ENCODE measurements at places on chromosomes 6 and 20.

DNA sequence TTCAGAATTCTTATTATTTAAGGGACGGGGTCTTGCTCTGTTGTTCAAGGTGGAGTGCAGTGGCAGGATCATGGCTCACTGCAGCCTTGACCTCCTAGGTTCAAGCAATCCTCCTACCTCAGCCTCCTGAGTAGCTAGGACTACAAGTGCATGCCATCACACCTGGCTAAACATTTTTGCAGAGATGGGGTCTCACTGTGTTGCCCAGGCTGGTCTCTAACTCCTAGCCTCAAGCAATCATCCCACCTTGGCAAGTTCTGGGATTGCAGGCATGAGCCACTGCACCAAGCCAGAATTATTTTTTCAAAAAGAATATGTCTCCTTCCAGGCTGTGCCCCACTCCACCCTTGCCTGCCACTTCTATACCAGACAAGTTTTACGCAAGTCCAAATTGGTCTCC lies 190.1 kb upstream of the SUPT3H start:
- H3K4me3 ChIP-seq, result no peak overlapping the region
- no peak overlapping the region for H3K27ac ChIP-seq
- H3K27me3 ChIP-seq, result no peaks in the 10 kb centered on the region
- DNase-seq, result no peak

DNA sequence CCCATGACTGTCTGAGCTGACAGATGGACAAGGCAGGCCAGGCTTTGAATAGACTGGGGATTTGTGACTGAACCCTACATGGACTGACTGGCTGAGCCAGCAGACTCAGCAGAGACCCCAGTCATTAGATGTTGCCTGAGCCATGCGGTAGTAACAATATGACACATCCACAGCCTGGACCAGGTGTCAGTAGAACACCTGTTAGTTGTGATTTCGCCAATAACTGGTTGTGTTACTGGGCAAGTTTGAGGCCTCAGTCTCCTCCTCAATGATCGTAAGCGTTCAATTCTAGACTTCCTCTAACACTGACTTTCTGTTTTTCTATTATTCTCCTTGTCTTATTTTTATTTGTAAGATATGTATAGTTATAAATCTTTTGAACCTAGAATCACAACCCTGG lies 311.9 kb upstream of the MAP3K7 start:
- DNase-seq, result no peak
- no peak overlapping the region for H3K4me3 ChIP-seq

DNA sequence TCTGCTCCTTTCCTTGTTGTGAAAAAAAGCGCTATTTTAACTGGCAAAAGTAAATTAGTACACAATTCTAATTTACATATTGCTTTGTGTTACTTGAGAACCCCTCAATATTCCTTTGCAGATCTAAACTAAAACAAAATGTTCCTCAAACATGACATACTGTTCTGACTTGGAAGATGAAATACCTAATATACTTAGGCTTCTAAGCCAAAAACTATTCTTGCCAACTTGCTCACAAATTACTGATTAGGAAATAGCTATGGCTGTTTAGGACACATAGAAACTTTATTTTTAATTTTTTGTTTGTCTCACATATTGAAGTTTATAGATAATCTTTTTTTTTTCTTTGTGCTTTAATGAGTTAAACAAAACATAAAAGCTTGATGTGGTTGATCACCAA lies 542.2 kb downstream of the GRIK2 start:
- H3K4me3 ChIP-seq, result no peak overlapping the region
- H3K27me3 ChIP-seq, result no peaks in the 10 kb centered on the region
- H3K4me1 ChIP-seq, result no peaks in the 10 kb centered on the region
- no peak overlapping the region for H3K27ac ChIP-seq
- no peaks in the 10 kb centered on the region for H3K36me3 ChIP-seq

DNA sequence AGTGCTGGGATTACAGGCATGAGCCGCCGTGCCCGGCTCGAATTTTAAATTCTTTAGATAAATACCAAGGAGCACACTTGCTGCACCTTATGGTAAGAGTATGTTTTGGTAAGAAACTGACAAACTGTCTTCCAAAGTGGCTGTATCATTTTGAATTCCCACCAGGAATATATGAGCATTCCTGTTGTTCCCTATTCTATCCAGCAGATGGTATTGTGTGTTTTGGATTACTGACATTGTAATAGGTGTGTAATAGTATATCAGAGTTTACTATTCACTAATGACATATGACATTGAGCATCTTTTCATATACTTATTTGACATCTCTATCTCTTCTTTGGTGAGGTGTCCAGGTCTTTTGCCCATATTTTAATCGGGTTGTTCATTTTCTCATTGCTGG lies 40.5 kb downstream of the TGM6 start:
- no peaks in the 10 kb centered on the region for H3K36me3 ChIP-seq
- no peaks in the 10 kb centered on the region for H3K4me1 ChIP-seq
- H3K27ac ChIP-seq, result no peak overlapping the region
- DNase-seq, result no peak
- no peaks in the 10 kb centered on the region for H3K27me3 ChIP-seq

- H3K4me1 ChIP-seq, result no peaks in the 10 kb centered on the region
- H3K4me3 ChIP-seq, result no peak overlapping the region
- H3K27me3 ChIP-seq, result no peaks in the 10 kb centered on the region
- no peak for DNase-seq
These were observed 17.8 kb upstream of the CCR6 start for GRCh38 chr6:167105060-167105459.
